ENCODE measurements at places on chromosomes 5 and 9.
A peak's percentile ranks its signal among the peaks of the same experiment; 100 is the strongest.

- no peak for DNase-seq
Observed at GRCh38 chr5:68240202-68240601, 24.6 kb downstream of the PIK3R1 start.

DNA sequence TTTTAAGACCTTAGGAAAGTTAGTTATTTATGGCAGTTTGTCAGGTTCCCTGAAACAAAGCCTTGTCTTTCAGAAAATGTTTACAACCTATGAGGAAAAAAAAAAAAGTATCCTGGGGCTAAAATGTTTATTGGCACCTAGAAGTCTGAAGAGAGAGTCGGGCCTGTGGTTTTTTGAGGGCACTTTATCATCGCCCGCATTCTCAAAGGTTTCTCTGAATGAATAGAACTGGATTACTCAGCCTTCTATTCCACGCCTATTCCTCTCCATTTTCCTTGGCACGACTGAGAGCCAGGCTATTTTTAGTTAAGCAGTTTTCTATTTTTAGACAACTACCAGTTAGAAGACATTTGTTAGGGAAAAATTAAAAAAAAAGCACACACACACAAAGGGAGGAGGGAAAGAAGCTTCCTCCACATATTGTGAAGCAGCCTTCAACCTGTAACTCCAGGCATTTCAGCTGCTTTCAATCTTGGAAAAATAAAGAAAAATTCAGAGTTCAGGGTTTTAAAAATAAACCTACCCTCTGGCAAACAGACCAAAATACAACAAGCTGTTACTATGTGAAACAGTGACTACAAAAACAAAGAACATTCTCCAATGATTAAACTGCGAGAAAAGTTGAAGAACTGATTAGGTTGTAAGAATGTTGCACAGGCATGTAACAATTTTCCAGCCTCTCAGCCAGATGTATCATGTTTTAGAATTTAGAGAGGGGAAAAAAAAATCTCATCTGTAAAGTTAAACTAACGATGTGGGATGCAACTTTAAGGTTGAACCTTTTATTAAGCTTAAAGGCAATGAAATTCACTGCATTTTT, 97.0 kb downstream of the MEF2C start:
- DNase-seq: no peak

- peak; percentile 28 for DNase-seq
Observed at GRCh38 chr5:96714951-96715451, 52.8 kb downstream of the CAST start.

GRCh38 chr5:94240993-94241651, 377.3 kb downstream of the KIAA0825 start:
- DNase-seq: no peak

DNA sequence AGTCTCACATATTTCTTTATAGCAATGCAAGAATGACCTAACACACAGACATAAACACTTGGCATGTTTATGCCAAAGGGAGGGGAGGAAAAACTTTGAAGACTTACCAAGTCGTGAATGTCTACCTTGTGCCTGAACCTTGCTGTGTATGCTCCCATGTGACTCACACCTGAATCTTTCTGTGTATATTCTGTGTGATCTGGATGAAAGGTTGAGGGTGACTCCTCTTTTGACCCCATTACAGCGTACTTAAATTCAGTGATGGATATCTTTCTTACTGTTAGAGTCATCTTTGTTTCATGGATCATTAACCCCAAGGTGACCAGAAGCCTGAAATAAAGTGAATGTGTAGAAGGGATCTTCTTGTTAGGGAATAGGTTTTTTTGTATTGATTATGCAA, 52.9 kb upstream of the PTGER4 start:
- no peak for DNase-seq

DNA sequence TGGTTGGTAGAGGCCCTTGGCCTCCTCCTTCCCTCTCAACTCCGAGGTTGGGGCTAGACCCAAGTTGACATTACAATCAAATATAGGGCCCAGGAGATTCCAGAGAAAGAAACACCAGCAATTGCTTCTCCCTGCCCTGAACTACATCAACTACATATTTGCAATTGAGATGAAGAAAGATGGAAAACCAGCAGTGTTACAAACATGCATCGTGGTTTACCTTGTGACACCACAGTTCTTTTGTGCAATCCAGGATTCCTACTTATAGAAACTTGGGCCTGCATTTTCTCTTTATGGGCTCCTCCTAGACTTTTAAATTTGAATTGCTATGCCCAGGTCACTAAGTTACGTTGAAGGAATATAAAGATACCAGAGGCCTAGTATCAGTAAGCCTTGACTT, 126.7 kb downstream of the DCP2 start:
- DNase-seq: no peak

DNA sequence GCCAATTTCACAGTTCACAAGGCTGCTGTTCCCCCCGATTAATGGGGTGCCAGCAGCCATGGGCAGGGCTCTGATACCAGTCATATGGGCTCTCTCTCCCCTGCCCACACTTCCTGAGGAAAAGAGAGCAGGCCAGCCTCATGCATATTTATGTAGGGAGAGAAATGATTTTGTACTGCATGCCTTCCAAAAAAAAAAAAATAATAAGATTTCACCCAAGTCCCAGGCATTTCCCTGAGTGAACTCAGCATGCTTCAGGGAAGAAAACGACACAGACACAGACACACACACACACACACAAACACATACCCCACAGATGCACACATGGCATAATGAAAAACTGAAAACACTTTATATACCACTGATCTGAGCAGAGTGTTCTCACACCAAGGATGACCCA, 232.8 kb downstream of the ASTN2 start:
- DNase-seq: no peak

Data from HuH-7.5 (cell line).